ENCODE measurements at places on chromosomes 1 and 21.

GRCh38 chr21:44692798-44693512 lies 4.0 kb upstream of the KRTAP10-12 start:
- no peak for DNase-seq

DNA sequence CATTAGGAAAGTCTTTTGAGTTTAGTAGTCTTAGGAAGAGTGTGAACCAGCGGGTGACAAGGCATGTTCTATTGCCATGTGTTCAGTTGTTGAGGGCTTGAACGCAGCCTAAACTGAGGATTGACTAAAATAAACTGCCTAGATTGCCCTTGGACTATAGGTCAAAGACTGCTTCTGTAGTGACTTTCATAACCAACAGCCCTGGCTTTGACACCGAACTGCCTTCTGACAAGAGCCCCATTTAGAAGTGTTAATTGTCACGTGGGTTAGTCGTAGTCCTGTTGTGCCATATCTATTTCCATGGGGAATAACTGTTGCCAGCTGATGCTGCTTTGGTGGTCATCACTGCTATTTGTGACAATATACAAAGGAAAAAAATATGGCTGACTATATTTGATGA lies 90.4 kb downstream of the TGFB2 start:
- DNase-seq = no peak

DNA sequence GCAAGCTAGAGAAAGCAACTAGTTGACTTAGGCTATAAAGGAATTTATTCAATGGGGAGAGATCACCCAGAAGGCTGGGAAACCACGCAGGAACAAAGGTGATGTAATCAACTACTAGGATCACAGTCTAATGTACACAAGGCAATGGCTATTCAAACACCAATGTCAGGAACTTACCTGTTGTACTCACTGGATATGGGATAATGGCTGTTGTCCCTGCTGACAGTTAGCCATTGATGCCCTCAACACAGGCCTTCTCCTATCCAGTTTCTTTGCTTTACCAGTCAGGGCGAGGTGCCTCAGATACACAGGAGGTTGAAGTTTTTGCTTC lies 32.3 kb downstream of the C21orf91 start:
- no peak for DNase-seq

DNA sequence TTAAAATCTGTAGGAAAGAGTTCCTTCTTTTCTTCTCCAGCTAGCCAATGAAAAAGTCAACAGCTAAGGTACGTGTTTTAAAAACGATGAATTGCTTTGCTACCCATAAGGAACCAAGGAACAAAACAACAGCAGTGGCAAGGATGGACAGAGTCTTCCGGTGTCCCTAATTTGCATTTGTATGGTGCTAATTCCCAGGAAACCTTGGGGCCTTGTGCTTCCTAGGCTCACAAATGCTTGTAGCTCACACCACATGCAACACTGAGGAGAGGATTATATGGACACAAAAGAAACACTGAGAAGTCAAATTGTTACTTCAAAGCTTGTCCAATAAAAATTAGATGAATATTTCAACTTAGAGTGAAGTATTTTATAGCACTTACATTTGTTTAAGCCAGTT lies 1.8 kb upstream of the PGBD5 start:
- no peak for DNase-seq

DNA sequence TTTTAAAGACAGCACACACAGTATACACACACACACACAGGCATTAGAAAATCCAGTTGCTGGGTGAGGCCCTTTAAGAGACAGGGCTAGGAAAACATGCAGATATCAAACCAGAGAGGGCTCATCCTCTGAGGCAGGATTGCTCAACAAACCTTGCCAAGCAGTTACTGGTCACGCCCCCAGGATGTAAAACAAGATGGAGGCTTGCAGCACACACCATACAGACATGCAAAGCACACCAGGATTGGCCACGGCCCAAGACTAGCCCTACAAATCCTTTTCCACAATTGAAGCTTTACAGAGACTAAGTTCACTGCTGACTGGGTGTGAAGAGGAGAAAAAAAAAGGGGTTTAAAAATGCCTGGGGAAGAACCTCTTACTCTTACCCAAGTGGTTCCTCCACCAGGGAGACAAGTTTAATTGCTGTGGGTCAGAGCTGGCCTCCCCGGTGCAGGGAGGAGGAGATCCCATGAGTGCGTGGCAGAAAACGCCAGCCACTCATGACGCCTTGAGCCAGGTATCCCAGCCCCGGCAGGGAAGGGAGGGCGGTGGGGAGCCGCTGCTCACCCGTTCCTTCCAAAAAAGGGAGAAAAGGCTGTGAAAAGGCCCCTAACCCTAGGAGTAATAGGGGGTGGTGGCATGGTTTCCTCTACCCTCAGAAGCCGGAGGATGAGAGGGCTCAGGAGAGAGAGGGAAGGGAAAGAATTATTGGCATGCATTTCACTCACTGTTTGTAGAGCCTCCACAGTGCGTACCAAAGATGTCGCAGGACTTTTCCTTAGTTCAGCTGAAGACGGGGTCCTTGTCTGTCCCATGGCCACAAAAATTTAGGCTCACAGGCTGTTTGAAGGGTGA lies 594.6 kb upstream of the ZP4 start:
- DNase-seq = no peak

DNA sequence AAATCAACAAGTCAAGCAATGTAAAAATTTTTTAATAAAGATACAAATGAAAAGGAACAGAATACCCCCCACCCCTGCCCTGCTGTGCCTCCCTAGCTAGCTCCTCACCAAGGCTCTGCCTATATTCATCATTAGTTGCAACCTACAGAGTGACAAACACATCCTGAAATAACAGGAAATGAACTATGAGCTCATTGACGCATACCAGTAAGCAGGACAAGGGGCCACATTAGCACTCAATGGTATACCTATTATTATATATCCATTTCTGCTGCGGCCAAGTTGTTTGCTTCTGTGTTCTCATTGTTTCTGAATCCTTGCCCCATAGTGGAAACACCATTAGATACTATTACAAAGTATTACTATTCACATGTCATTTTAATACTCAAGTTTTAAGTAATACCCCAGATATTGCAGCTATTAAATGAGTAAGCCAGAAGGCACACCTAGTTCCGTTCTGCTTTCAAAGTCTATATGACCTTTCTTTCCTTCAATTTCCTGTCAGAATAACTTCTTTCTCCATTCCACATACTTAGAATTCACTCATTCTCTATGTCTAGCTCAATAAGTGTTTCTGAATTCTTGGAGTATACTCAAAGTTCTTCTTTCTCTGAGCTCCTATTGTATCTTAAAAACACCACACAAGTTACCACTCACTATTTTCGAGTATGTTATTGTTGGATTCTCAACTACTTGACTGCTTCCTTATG lies 1214.9 kb downstream of the PLA2G4A start:
- DNase-seq = no peak

DNA sequence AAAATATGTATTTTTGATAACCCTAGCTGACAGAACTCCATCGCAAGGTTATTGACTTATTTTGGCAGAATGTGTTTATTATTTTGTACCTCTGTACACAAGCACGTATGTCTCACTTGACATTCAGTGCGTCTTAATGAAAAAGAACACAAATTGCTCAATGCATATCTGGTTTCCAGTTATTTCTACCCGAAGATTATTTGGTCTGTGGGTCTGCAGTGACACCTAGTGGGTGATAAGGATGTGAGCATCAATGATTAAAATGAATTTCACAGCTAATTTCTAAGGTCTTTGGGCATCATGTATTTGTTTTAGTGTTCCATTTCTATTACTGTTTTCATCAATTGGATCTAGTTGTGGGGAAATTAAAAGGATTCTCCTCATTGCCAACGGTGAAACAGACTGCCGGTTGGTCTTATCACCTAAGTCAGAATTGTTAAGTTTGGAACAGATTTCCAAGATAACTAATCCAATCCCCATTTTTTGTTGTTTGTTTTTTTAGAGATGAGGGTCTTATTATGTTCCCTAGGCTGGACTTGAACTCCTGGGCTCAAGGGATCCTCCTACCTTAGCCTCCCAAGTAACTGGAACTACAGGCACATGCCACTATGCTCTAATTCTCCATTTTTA lies 13.9 kb downstream of the DDX20 start:
- DNase-seq = peak; percentile 55

DNA sequence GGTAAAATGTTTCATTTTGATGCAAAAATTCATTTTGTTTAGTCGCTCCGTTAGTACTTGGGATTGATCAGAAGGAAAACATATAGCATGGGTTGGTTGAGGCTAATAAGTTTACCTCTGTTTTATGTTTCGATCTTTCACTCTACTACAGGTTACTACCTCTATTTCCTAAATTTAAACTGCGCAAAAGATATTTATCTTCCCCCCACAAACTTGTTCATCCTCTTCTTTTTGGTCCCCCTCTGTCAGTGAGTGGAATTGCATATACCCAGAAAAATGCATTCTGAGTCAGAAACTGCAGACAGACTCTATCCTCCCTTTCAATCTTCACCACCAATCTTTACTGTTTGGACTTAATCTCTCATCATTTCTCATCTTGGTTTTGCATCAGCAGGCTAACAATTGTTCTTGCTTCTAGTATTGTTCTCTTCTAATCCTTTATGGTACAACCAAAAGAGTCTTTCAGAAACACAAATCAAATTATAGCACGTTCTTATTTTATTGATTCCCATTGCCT lies 316.0 kb upstream of the ADGRL4 start:
- no peak for DNase-seq

GRCh38 chr1:85452948-85453347 lies 12.0 kb downstream of the DDAH1 start:
- DNase-seq = no peak

- DNase-seq = no peak
These were observed 162.9 kb upstream of the PTBP2 start for GRCh38 chr1:96558635-96559034.

GRCh38 chr1:167767761-167768160 lies 46.0 kb downstream of the MPZL1 start:
- DNase-seq = no peak

- no peak for DNase-seq
These were observed 46.0 kb downstream of the GRHL3 start for GRCh38 chr1:24364975-24365678.

GRCh38 chr1:81967951-81968350 lies 167.2 kb downstream of the ADGRL2 start:
- no peak for DNase-seq

- no peak for DNase-seq
These were observed 415.3 kb upstream of the CAMK1G start for GRCh38 chr1:209168204-209168603.

DNA sequence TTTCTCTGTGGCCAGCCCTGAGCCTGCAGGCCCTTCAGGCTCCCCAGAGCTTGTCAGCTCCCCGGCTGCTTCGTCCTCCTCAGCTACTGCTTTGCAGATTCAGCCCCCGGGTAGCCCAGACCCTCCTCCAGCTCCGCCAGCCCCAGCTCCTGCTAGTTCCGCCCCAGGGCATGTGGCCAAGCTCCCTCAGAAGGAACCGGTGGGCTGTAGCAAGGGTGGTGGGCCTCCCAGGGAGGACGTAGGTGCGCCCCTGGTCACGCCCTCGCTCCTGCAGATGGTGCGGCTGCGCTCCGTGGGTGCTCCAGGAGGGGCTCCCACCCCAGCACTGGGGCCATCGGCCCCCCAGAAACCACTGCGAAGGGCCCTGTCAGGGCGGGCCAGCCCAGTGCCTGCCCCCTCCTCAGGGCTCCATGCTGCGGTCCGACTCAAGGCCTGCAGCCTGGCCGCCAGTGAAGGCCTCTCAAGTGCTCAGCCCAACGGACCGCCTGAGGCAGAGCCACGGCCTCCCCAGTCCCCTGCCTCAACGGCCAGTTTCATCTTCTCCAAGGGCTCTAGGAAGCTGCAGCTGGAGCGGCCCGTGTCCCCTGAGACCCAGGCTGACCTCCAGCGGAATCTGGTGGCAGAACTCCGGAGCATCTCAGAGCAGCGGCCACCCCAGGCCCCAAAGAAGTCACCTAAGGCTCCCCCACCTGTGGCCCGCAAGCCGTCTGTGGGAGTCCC lies 45.4 kb downstream of the YARS1 start:
- no peak for DNase-seq

GRCh38 chr1:16913181-16913832 lies 8.4 kb upstream of the CROCC start:
- no peak for DNase-seq

DNA sequence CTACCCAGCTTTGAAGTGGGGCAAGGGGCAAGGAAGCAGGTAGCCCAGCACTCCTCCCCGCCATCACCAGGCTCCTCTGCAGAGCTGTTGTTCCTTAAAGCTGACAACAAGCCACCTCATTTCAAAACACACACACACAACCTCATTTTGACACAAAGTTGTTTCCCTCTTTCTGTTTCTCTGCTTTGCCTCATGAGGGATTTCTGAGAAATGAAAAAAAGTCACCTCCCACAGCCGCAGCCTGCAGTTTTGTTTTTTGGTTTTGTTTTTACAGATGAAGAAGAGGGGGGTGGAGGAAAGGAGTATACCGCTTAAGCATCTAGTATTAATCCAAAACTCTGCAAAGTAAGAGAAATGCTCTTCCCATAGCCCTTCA lies 12.1 kb downstream of the MCL1 start:
- DNase-seq = peak; percentile 78

DNA sequence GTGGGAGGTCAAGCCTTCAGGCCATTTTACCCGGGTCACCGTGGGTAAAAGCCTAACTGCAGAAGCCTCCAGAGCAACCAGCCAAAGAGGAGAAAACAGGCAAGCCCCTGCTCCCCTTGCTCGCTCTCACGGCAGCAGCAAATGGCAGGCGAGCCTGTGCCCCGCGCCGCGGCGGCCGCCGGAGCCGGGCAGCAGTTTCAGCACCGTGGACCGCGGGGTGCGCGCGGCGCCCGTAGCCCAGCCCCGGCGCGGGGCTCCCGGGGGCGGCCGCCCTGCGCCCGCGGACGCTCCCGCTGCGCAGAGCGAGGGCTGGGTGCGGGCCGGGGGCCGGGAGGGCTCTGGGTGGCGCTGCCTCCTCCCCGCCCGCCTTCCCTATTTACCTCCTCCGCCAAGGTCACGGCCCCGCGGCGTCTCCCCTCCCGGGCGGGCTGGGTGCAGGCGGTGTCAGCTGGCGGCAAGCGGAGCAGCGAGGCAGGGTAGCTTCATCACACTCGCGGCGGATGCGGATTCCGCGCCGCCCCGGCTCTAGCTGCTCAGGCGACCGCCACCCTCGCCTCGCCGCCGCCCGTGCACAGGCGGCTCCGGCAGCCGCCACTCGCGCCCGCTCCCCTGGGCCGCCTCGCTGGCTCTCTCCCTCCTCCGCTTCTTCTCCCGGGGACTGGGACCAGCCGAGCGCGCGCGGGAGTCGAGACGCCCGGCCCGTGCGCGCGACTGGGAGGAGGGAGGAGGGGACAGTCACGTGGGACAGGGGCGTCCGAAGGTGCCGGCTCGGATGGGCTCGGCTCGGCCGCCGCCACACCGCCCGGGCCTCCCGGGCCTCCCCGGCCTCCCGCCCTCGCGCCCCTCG lies at the start of gene RGS7:
Gene RGS7, minus strand, starts transcription at position 687 of the 847 bp plus-strand sequence.
- DNase-seq = no peak

GRCh38 chr1:145978471-145978853 lies 14.0 kb downstream of the POLR3GL start:
- DNase-seq = no peak

- no peak for DNase-seq
These were observed 157.2 kb upstream of the TMEM51 start for GRCh38 chr1:14996133-14997050.

DNA sequence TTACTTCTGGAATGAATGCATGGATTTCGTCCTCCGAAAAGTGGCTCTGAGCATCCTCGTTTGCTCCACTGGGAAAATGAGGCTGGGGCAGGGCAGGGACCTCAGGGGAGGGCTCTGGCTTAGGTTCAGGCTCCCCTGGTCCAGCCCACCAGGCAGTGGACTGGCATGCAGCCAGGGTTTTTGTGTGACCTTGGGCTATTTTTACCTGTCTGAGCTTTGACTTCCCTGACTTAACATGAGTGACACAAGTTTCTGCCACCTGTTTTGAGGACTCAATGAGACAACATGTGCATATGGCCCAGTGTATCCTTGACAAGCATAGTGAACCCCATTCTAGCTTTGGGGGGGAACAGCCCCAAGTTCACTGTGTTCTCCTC lies 32.6 kb upstream of the EDN2 start:
- DNase-seq = no peak
